ENCODE measurements at places on chromosomes 6 and 20.

DNA sequence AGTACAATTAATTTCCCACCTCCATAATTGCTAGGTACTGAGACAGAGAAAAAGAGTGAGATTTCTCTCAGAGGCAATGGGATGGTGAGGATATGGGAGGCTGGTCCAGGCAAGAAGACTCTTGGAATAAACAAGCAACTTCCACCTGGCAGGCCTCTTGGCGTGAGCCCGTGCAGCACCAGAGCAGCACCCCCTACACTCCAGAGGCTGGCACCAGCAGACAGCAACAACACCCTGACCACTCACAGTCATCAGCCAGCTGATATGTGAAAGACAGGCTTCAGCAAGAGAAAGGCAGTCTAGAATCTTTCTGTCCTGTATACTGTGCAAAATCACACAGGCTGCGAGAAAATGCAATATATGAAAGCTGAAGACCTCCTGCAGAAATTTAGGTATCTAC lies 59.7 kb downstream of the KIF13A start:
- no peak for DNase-seq

- no peak for DNase-seq
Measured at GRCh38 chr6:39090036-39090435, 24.9 kb downstream of the SAYSD1 start.

DNA sequence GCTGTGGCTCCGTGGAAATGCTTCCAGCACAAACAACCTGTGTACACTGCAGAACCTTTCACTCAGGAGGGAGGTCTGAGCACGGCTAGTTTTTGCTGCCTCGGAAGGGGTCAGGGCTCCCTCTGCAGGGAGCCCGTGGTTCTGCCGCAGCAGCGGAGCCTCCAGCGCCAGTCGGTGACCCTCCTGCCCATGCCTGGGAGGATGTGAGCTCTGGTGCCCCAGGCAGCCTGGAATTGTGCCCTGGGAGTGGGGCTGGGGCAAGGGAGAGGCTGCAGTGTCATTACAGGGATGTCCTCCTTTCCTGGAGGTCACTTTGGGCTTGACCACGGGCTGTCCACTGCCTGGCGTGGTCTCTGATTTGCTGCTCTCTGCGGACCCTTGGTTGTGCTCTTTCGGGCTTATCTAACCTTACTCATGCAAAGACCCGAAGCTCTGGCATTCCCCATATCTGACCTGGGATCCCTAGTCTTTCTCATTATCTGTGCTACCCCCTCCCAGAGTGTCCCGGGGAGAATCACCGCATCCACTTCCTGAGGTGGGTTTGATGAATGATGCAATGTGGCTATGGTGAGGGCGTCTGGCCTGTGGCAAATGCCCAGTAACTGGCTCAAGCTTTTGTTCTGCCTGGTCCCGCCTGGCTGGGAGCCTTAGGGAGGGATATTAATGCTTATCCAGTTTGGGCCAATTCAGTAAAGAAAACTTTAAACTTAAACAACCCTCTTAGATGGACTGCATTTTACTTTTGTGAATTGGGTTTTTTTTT lies 59.6 kb upstream of the TAGAP start:
- peak; percentile 30 for DNase-seq

GRCh38 chr6:11425876-11426275 lies 111.7 kb upstream of the TMEM170B start:
- no peak for DNase-seq
